ENCODE measurements at places on chromosomes 2 and 18.
A peak's percentile ranks its signal among the peaks of the same experiment; 100 is the strongest.

GRCh38 chr2:225534697-225535096 lies 135.2 kb downstream of the NYAP2 start:
- no peak for DNase-seq

DNA sequence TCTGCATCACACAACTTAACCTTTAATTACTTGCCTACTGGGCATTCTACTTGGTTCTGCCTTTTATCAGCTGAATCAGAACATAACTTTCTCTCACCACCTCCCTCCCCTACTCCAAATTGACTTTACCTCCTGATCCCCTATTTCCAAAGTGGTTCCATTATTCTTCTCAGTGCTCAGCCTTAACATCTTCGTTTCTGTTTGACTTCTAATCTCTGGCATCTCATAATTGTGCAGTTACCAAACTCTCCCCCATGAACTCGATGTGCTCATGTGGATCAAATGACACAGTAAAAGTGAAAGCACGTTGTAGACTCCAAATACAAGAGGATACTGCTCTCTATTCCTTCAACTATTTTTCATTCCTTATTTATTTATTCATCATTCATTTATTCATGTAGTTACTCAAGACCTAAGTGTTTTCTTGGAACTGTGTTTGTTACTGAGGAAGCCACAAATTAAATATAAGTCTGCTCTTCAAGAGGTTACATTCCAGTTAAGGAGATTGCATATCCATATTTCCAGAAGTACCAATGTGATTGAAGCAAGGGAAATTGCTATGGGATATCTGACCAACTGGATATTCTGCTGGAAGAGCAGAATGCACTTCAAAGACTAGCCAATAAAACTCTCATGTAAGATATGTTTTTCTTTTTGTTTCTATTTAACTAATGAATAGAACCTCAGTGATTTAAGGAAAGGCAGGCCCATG lies 158.8 kb downstream of the TMEFF2 start:
- peak; percentile 18 for DNase-seq

GRCh38 chr2:128549646-128550260 lies 231.1 kb upstream of the HS6ST1 start:
- DNase-seq, result peak; percentile 46

- no peak for DNase-seq
Measured at GRCh38 chr2:40266201-40266600, 185.7 kb downstream of the SLC8A1 start.

DNA sequence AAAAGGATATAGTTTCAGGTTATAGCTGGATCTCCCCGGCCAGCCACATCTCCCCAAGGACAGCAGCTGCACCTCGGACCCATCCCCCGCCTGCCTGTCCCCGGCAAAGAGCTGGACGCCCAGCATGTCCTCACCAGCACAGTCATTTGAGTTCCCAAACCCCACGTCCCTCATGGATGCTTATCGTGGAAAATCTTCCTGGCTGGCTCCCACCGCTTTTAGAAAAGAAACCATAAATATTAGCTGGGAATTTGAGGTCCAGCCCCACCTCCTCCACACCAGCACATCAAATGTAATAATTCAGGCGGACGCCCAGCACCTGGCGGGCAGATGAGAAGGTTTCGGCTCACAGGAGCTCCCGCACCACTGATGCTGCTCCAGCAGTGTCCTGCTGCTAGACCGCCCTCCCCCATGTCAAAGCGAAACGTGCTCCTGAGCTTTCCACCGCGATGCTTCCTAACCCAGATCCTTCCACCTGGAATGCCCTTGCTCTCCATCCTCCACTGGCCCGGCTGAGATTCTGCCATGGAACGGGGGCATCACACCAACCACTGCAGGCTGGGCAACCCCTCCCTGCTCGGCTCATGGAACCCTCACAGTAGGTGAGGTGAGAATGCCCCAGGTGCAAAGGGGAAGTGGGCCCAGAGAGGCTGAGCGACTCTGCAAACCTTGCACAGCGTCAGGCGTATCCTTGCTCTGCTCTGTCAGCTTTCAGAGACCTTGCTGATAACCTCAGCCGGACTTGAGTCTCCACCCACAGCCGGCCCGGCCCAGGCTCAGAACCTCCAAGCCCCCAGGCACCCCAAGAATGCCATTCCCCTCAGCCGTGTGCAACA lies 71.5 kb upstream of the GPC1 start:
- DNase-seq, result no peak

Measured in fibroblast of skin of abdomen (primary cell).